ENCODE measurements at places on chromosomes 2 and 18. TPM values are rescaled to one million over a fixed set of nuclear protein-coding genes. Genes with fewer than 3 reads are reported as not detected.
A peak's percentile ranks its signal among the peaks of the same experiment; 100 is the strongest.

DNA sequence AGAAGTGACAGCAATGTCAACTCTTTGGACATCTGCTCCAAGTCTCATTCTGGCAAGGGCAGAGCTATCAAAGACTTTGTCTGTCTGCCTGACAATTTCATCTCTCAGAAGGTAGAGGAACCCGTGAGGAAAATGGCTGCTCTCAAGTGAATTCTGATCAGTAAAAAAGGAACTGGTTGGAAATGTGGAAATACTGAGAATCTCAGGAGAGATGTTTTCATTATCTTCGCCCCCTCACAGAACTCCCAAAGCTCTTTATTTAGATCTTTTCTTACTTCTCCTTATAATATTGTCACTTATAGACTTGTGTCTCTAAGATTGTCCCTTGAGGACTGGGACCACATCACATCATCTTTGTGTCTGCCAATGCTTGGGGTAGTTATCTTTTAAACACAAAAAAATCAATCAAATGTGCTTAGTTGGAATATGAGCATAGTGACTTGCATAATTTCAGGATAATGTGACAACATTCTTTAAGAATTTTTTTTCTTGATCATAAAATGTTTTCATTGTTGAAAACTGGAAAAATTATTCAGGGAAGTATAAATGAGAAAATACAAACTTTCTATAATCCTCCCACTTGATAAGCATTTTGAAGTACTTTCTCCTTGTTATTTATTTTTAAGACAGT, 68.2 kb upstream of the ITGB6 start:
- H3K27ac ChIP-seq, result peak overlapping the region; percentile 98
- no peaks in the 10 kb centered on the region for H3K36me3 ChIP-seq
- H3K27me3 ChIP-seq, result no peaks in the 10 kb centered on the region

DNA sequence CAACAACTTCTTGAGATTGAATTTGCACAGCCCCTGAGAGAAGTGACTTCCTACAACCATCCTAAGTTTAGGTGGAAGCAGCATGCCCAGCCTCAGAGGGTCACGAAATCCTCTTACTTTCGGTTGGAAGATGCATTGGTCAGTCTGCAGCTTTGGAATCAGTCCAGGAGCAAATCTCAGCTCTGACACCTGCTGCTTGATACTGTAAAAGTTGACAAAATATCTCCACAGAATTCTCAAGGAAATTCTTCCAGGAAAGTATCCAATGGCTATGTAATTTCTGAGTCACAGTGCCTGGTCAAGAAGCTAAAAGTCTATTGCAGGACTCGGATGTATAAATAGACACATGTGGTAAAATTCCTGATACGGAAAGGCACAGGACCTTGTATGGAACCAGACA, 414.5 kb upstream of the GYPC start:
- H3K4me3 ChIP-seq, result no peak overlapping the region
- no peak overlapping the region for H3K27ac ChIP-seq
- H3K36me3 ChIP-seq, result no peaks in the 10 kb centered on the region

GRCh38 chr2:77018219-77018618, 504.0 kb downstream of the LRRTM4 start:
- H3K27me3 ChIP-seq, result no peaks in the 10 kb centered on the region
- no peaks in the 10 kb centered on the region for H3K36me3 ChIP-seq
- no peak for DNase-seq
- no peak overlapping the region for H3K27ac ChIP-seq
- no peak overlapping the region for H3K4me3 ChIP-seq
- H3K4me1 ChIP-seq, result no peaks in the 10 kb centered on the region

GRCh38 chr2:42754021-42754775, 9.7 kb downstream of the OXER1 start:
- no peak for DNase-seq
- H3K36me3 ChIP-seq, result no peaks in the 10 kb centered on the region
- no peaks in the 10 kb centered on the region for H3K27me3 ChIP-seq
- H3K4me1 ChIP-seq, result peaks cover 26% of the 10 kb centered on the region
- no peak overlapping the region for H3K27ac ChIP-seq

DNA sequence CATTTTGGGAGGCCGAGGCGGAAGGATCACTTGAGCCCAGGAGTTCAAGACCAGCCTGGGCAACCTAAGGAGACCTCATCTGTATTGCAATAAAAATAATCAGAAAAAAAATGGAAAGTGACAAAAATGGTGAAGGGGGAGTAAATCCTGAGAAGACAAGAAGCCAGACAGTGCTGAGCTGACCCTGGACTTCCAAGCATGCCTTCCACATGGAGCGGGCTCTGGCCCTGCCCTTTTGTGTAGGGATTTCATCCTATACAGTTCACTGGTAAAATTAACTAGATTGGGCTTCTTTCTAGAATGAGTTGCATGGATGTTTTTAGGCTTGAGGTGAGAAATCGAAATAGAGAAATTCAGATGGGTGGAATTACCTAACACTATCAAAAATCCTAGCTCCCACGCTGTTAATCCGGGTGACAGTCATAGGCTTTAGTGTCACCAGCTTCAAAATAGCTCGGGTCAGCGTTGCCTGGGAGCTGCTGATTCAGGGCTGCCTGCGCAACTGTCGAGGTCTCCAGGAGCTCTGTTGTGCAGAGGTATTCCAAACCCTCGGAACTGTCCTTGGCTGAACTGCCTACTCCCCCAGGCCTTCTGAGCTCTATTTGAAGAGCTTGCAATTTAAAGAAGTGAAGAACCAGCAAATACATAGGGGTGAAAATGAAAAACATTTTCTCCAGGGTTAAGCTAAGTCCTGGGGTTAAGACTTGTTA, 21.5 kb upstream of the ZNF532 start:
- no peak overlapping the region for H3K4me3 ChIP-seq
- H3K36me3 ChIP-seq, result no peaks in the 10 kb centered on the region
- H3K27me3 ChIP-seq, result no peaks in the 10 kb centered on the region
- H3K27ac ChIP-seq, result no peak overlapping the region

GRCh38 chr2:20582600-20583221, 68.2 kb downstream of the HS1BP3 start:
- H3K27ac ChIP-seq, result peak overlapping the region; percentile 89
- DNase-seq, result no peak
- no peaks in the 10 kb centered on the region for H3K27me3 ChIP-seq
- H3K36me3 ChIP-seq, result no peaks in the 10 kb centered on the region
- peaks cover 48% of the 10 kb centered on the region for H3K4me1 ChIP-seq

- no peak overlapping the region for H3K4me3 ChIP-seq
- H3K27ac ChIP-seq, result no peak overlapping the region
- H3K27me3 ChIP-seq, result no peaks in the 10 kb centered on the region
- DNase-seq, result no peak
- no peaks in the 10 kb centered on the region for H3K36me3 ChIP-seq
Observed at GRCh38 chr18:75109319-75109691, 99.6 kb downstream of the PTGR3 start.

- no peaks in the 10 kb centered on the region for H3K27me3 ChIP-seq
- H3K4me3 ChIP-seq, result no peak overlapping the region
- DNase-seq, result no peak
- peaks cover 8% of the 10 kb centered on the region for H3K4me1 ChIP-seq
Observed at GRCh38 chr2:171407030-171407675, 26.6 kb downstream of the METTL8 start.

- H3K4me1 ChIP-seq, result no peaks in the 10 kb centered on the region
- DNase-seq, result no peak
- H3K36me3 ChIP-seq, result peaks cover 35% of the 10 kb centered on the region
- H3K27ac ChIP-seq, result no peak overlapping the region
- H3K4me3 ChIP-seq, result no peak overlapping the region
Observed at GRCh38 chr18:2672410-2672809, 16.9 kb downstream of the SMCHD1 start.

DNA sequence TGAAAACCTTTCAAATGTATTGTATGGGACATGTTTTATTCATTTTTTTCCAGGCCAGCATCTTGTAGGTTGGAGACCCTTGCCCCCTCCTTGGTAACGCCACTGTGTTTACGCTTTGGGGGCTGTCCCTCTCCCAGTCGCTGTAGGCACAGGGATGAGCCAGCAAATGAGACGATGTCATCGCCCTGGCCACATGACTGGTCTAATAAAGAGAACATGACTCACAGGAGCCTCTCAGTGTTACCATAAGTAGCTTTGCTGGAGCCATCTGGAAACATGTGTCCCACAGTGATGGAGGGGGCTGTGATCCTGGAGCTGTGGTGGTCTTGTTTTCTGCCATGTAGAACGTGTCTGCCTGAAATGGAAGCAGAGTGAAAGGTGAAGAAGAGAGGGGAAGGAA, 78.9 kb downstream of the CD8B2 start:
- no peak overlapping the region for H3K4me3 ChIP-seq
- H3K36me3 ChIP-seq, result no peaks in the 10 kb centered on the region
- no peak overlapping the region for H3K27ac ChIP-seq
- H3K4me1 ChIP-seq, result peaks cover 9% of the 10 kb centered on the region
- H3K27me3 ChIP-seq, result no peaks in the 10 kb centered on the region

- no peak for DNase-seq
- H3K4me3 ChIP-seq, result no peak overlapping the region
- H3K27me3 ChIP-seq, result no peaks in the 10 kb centered on the region
- no peaks in the 10 kb centered on the region for H3K36me3 ChIP-seq
Observed at GRCh38 chr18:46920067-46920466, 2.7 kb downstream of the KATNAL2 start.

- no peaks in the 10 kb centered on the region for H3K27me3 ChIP-seq
- no peaks in the 10 kb centered on the region for H3K36me3 ChIP-seq
- H3K4me3 ChIP-seq, result peak overlapping the region; percentile 70
Observed at GRCh38 chr2:64730551-64731262, 77.0 kb upstream of the SERTAD2 start.

DNA sequence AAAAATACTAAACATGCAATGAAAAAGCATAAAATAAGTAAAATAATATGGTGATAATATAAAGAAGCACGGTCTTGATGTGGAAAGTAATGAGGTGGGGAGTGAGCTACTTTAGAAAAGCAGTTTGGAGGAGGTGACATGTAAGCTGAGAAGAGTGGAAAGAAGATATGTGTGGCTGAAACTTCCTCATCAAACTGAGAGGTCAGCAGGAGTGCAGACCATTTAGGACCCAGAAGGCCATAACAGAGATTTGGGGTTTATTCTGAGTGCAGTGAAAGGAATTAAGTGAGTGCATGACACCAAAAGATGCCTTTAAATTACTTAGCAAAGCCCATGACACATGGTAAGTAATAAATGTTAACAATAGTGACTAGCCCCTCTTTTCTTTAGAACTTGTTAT, 24.4 kb upstream of the TMEM182 start:
- peak overlapping the region; percentile 91 for H3K4me3 ChIP-seq
- no peaks in the 10 kb centered on the region for H3K36me3 ChIP-seq
- H3K27ac ChIP-seq, result no peak overlapping the region
- no peaks in the 10 kb centered on the region for H3K27me3 ChIP-seq

DNA sequence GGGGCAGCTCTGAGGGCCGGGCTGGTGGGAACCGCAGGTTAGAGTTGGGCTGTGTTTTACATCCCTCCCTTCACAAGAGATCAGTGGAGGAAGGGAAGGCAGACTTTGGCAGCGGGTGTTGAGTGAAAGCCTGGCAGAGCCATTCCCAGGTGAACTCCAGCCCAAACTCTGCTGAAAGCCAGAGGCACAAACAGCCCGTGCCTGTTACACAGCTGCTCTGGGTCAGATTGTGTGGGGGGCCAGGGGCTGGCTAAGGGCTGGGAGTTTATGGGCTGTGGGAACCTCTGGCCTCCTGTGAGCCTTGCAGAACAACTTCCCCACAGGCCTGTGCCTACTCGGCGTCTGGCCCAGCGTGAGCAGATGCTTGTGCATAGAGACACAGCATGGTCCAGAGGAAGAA, 286.8 kb downstream of the CLIP4 start:
- no peaks in the 10 kb centered on the region for H3K36me3 ChIP-seq
- H3K27me3 ChIP-seq, result no peaks in the 10 kb centered on the region
- no peaks in the 10 kb centered on the region for H3K4me1 ChIP-seq
- DNase-seq, result no peak
- H3K4me3 ChIP-seq, result no peak overlapping the region

GRCh38 chr18:55547705-55548056, 40.3 kb downstream of the TCF4 start:
- peaks cover 34% of the 10 kb centered on the region for H3K4me1 ChIP-seq
- no peaks in the 10 kb centered on the region for H3K27me3 ChIP-seq
- no peak for DNase-seq
- no peaks in the 10 kb centered on the region for H3K36me3 ChIP-seq
- no peak overlapping the region for H3K27ac ChIP-seq

DNA sequence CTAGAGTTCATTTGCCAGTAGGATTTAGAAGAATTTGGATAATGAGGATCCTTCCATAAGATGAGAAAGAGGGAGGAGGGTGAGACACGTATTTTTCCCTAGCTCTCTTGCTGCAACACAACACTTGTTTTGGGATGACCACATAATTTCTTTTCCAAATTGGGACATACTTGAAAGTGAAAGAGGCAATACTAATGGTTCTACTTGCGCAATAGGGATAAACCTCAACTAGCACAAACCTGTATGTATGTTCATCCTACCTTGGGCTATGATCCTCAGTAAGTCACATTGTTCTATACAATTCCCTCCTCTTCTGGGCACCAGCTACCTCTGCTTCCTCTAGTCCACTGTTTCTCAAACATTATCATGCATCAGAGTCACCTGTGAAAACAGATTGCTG, 1208.8 kb upstream of the LRRTM1 start:
- no peak overlapping the region for H3K4me3 ChIP-seq
- no peak for DNase-seq
- H3K27ac ChIP-seq, result no peak overlapping the region

- no peak for DNase-seq
- no peaks in the 10 kb centered on the region for H3K27me3 ChIP-seq
- H3K27ac ChIP-seq, result peak overlapping the region; percentile 69
- H3K36me3 ChIP-seq, result no peaks in the 10 kb centered on the region
Observed at GRCh38 chr18:36655930-36656329, 172.9 kb downstream of the TPGS2 start.

DNA sequence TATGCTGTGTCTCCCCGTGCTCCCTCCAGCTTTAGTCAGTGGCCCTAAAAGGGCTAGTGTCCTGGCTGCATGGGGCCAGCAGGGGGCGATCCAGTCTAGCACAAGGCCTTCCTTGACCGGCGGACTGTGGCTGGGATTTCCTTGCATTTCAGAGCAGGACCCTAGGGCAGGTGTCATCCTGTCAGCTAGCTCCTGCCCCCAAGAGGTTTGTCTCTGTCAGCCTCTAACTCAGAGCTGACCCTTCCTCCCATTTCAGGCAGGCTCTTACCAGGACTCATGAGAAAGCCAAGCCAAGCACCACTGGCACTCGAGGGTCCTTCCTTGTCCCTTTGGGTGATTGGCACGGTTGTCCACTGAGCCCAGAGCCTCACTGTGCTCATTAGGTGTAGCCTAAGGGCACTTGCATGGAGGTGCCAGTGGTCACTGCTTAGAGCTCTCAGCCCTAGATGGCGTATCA, 140.3 kb downstream of the RPIA start:
- H3K4me1 ChIP-seq, result no peaks in the 10 kb centered on the region
- H3K27ac ChIP-seq, result no peak overlapping the region

DNA sequence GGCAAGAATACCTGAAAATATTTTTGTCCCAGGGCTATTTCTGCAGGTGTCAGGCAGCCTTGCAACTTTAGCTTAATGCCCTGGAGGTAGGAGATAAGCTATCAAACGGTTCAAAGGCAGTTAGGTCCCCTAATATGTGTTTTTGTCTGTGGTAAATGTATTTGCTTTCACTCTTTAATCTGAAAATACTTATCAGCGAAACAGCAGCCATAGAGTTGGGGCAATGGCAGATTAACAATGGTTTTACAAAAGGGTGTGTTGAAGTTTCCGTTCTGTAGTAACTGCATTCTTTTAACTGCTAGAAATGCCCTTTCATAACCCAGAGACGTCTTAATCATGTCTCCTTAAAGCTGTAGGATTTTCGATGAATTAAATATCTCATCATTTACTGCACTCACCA, 265.0 kb upstream of the TRIB2 start:
- H3K4me3 ChIP-seq, result peak overlapping the region; percentile 40
- no peak for DNase-seq
- no peaks in the 10 kb centered on the region for H3K27me3 ChIP-seq
- no peaks in the 10 kb centered on the region for H3K36me3 ChIP-seq
- H3K27ac ChIP-seq, result no peak overlapping the region

TRAPPC12 gene
- total RNA-seq, result 180 TPM

PFN4 gene
- not detected for total RNA-seq

MAP3K19 gene
- not detected for total RNA-seq

SIX2 gene
- total RNA-seq, result 13.5 TPM

POTEI gene
- not detected for total RNA-seq

RTP5 gene
- 0.63 TPM for total RNA-seq

RNF125 gene
- total RNA-seq, result 2.2 TPM

GCG gene
- not detected for total RNA-seq
